ENCODE measurements at places on chromosomes 3 and 15. TPM values are rescaled to one million over a fixed set of nuclear protein-coding genes. Genes with fewer than 3 reads are reported as not detected.

DNA sequence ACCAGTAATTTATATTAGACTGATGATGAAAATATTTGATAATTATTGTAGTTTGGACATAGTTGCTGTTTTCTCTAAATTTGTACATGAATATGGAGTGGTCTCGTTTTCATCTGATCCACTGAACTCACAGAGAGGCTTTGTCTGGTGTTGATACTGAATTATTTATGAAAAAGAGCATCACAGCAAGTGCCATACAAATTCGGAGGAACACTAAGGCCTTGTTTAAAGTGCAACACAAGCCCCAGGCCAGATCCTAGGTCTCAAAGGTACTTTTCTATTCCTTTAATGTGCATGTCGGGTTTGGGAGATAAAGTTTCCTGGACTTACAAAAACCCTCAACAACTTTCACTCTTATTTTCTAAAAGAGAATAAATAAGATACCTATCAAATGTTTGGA lies 796.8 kb upstream of the EPHA6 start:
- DNase-seq, result no peak
- no peaks in the 10 kb centered on the region for H3K4me1 ChIP-seq
- no peaks in the 10 kb centered on the region for H3K36me3 ChIP-seq
- no peaks in the 10 kb centered on the region for H3K27me3 ChIP-seq

DNA sequence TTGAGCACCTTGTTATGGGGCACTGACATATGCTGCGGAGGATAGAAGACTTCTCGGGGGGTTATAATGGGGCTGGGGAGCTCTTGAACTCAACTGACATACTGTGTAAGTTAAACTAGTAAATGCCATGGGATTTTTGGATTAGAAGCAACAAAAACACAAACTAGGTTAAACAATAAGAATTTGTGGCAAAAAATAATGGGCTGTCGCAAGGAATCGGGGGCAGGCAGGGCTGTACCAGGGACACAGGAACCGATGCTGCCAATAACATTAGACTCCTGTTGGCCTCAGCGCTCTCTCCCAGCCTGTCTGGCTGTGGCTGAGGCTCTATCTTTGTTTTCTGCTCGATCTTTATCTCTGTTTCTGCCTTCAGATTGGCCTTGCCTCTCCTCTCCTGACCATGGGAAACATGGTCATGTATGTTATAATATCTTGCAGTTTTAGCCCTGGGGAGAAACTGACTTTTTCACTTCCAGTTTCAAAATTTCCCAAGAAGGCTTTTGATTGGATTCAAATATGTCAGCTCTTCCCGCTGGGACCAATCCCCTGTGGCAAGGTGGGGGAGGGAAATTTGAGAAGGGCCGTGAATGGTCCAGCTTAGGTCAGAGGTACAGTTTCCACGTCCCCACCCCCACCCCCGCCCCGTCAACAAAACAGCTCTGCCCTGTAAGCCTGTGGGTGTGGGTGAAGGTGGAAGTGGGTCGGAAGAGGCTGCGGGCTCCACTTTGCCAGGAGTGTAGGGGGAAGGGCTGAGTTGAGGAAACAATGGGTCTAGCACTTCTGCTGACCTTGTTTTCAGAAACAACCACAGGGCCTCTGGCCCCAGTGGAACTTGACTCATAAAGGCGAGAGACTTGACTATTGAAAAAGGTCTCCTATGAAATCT lies 161.1 kb upstream of the TBL1XR1 start:
- H3K27ac ChIP-seq, result peak overlapping the region; percentile 95
- no peaks in the 10 kb centered on the region for H3K36me3 ChIP-seq
- peak overlapping the region; percentile 52 for H3K4me3 ChIP-seq

DNA sequence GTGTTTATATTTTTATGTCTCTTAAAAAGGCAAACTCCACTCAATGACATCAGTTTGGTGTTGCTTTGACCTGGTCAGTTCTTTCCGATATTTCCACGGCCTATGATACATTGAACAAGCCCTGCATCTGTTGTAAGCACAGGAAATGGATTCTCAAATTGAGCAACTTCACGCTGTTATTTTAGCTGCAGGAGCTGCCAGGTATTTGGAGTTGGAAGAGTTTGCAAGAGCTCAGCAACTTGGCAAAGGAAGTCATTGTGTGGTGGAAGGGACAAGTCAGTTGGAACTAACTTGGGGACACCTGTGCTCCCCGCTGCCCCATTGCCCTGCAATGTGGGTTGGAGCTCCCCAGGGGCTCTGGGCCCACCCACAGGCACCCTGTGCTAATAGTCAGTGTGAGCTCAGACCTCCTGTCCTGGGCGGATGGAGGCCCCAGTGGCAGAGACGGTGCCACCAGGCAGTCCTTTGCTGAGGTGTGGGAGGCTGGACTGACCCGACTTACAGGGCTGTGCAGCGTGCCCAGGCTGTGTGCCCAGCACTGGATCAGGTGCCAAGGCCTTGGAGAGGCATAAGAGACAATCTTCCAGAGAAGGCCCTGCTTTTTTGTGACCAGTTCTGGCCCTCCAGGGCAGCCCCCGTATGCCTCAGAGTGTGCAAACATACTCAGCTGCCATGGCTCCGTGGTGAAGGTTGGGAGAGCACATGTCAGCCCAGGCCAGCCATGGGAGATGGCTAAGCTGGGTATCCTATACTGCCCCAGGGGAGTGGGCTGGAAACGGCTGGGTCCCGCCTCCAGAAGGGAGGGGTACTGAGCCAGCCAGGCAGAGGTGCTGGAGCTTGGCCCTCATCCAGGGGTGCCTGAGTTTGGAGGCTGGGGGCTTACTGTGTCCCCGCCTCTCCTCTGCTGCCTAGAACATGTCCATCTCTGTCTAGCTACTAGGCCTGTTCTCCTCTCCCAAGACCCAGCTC lies 43.5 kb downstream of the KY start:
- no peaks in the 10 kb centered on the region for H3K36me3 ChIP-seq
- peaks cover 7% of the 10 kb centered on the region for H3K4me1 ChIP-seq
- DNase-seq, result no peak
- no peak overlapping the region for H3K27ac ChIP-seq
- H3K27me3 ChIP-seq, result no peaks in the 10 kb centered on the region
- no peak overlapping the region for H3K4me3 ChIP-seq

DNA sequence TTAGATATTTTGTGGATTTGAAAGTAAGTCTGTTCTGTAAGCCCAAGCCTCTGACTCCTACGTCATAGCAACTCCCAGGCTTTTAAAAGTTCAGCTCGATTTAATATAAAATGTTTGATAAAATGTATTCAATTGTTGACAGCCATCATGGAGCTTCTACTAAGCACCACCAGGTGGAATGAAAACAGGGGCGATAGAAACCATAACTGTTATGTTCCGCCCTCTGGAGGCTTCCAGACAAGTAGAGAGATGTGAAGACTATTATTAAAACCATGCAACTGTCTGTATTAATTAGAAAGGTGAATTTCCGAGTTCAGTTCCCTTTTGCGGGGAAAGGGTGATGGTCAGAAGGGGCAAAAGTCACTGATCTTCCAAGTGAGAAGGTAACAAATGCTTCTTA lies 292.2 kb downstream of the NR2F2 start:
- no peak overlapping the region for H3K4me3 ChIP-seq
- H3K27ac ChIP-seq, result no peak overlapping the region
- peaks cover 7% of the 10 kb centered on the region for H3K27me3 ChIP-seq
- peaks cover 12% of the 10 kb centered on the region for H3K4me1 ChIP-seq

- DNase-seq, result no peak
- H3K27ac ChIP-seq, result no peak overlapping the region
- H3K27me3 ChIP-seq, result no peaks in the 10 kb centered on the region
- H3K4me1 ChIP-seq, result no peaks in the 10 kb centered on the region
These were observed 7.1 kb upstream of the FSIP1 start for GRCh38 chr15:39789736-39790135.

GRCh38 chr3:196590279-196590678 lies 21.8 kb downstream of the FBXO45 start:
- no peaks in the 10 kb centered on the region for H3K4me1 ChIP-seq
- H3K36me3 ChIP-seq, result peaks cover 15% of the 10 kb centered on the region
- H3K27ac ChIP-seq, result no peak overlapping the region
- DNase-seq, result no peak

The ROPN1 gene
- total RNA-seq, result 0.31 TPM

- DNase-seq, result no peak
- no peak overlapping the region for H3K27ac ChIP-seq
- H3K4me3 ChIP-seq, result no peak overlapping the region
- H3K36me3 ChIP-seq, result peaks cover 16% of the 10 kb centered on the region
- H3K27me3 ChIP-seq, result no peaks in the 10 kb centered on the region
- peaks cover 55% of the 10 kb centered on the region for H3K4me1 ChIP-seq
These were observed 38.5 kb upstream of the CTDSPL start for GRCh38 chr3:37823189-37823588.

DNA sequence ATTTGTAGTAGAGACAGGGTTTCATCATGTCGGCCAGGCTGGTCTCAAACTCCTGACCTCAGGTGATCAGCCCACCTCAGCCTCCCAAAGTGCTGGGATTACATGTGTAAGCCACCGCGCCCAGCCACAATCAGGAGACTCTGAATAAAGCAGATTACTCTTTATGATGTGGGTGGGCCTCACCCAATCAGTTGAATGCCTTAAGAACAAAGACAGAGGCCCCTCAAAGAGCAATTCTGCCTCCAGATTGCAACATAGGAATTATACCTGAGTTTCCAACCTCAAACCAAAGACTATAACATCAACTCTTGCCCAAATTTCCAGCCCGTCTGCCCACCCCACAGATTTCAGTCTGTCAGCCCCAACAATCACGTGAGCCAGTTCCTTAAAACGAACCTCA lies 18.8 kb upstream of the FAM174B start:
- H3K36me3 ChIP-seq, result no peaks in the 10 kb centered on the region
- no peak overlapping the region for H3K27ac ChIP-seq
- DNase-seq, result no peak
- no peaks in the 10 kb centered on the region for H3K27me3 ChIP-seq
- H3K4me1 ChIP-seq, result no peaks in the 10 kb centered on the region
- no peak overlapping the region for H3K4me3 ChIP-seq

DNA sequence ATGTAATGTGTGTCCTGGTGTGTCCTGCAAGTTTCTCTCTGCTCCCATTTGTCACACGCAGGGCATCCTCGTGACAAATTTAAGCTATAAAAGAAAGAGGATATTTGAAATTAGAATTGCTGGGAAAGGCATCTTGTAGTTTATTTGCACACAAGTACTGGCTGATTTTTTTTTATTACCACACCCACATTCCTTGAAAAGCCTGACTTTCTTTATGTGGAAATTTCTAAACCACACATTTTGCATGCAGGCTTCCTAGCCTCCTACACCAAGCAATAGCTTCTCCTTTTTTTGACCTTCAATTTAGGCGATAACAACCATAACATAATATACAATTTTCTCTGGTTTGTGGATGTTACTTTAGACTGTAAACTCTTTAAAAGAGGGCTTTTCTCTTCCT lies 126.1 kb downstream of the SERPINI1 start:
- H3K27ac ChIP-seq, result peak overlapping the region; percentile 49
- H3K4me3 ChIP-seq, result no peak overlapping the region
- H3K27me3 ChIP-seq, result no peaks in the 10 kb centered on the region
- H3K36me3 ChIP-seq, result no peaks in the 10 kb centered on the region
- no peak for DNase-seq

GRCh38 chr3:142148044-142148791 lies 1.1 kb downstream of the TFDP2 start:
- H3K27me3 ChIP-seq, result no peaks in the 10 kb centered on the region
- H3K4me3 ChIP-seq, result peak overlapping the region; percentile 81
- peaks cover 18% of the 10 kb centered on the region for H3K4me1 ChIP-seq

- no peaks in the 10 kb centered on the region for H3K27me3 ChIP-seq
- H3K27ac ChIP-seq, result no peak overlapping the region
- H3K36me3 ChIP-seq, result no peaks in the 10 kb centered on the region
- no peak overlapping the region for H3K4me3 ChIP-seq
- H3K4me1 ChIP-seq, result no peaks in the 10 kb centered on the region
- DNase-seq, result no peak
These were observed 194.7 kb downstream of the NEK10 start for GRCh38 chr3:27174530-27174929.

The IL20RB gene
- 0.50 TPM for total RNA-seq

The PAQR5 gene
- total RNA-seq, result 1.2 TPM

DNA sequence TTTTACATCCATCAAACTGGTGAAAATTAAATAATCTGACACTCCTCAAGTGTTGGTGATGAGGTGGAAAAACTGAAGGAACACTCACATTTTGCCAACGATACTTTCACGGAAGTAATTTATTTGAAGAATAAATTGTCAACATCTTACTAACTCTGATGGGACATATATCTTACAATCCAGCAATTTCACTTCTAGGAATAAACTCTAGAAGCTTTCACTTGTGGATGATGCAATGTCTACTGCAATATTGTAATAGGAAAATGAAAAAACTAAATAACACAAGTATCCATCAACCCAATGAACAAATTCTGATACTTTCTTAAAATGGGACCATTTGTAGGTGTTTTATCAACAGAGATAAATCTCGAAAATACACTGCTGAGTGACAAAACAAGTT lies 16.2 kb upstream of the LIPC start:
- no peak overlapping the region for H3K27ac ChIP-seq
- H3K4me3 ChIP-seq, result no peak overlapping the region
- no peaks in the 10 kb centered on the region for H3K27me3 ChIP-seq
- H3K4me1 ChIP-seq, result no peaks in the 10 kb centered on the region
- no peak for DNase-seq
- no peaks in the 10 kb centered on the region for H3K36me3 ChIP-seq

DNA sequence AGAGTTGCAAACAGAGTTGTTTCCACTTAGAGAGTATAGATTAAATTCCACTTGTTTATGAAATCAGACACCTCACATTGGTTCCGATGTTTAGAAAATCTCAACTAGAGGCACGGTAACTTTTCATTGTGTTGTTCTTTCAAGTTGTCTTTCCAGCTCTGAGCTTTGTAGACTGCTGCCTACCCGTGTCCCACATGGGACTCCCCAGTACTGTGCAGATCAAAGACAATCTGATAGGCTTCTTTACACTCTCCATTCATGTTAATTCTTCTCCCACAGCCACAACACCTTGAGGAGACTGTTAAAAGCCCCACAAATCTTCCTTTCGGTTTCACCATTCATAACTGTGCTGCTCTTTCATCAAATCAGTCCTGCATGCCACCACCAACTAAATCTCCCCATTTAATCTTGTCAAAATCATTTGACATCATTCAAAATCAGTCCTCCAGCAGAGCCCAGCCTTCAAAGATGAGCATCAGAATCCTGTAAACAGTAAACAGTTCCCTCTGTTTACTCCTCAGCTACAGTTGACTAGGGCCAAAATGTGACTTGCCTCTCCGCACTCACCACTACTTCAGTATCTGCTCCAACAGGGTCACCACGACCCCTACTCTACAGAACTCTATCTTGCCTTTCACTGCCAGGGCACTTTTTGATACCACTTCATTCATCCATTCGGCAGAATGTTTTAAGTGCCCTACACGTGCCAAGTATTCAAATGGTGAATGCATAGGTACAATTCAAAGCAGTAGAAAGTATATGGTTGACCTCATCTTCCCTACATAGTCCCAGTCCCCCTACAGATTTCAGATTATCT lies 8.3 kb downstream of the ANXA2 start:
- H3K36me3 ChIP-seq, result peaks cover 18% of the 10 kb centered on the region
- no peaks in the 10 kb centered on the region for H3K27me3 ChIP-seq
- H3K27ac ChIP-seq, result no peak overlapping the region
- no peak overlapping the region for H3K4me3 ChIP-seq
- DNase-seq, result no peak

The PCBP4 gene
- total RNA-seq, result 60.8 TPM

The GHRL gene
- not detected for total RNA-seq

The KIF15 gene
- 1.1 TPM for total RNA-seq

- H3K27me3 ChIP-seq, result no peaks in the 10 kb centered on the region
- H3K4me3 ChIP-seq, result no peak overlapping the region
- no peak for DNase-seq
- H3K27ac ChIP-seq, result no peak overlapping the region
- H3K4me1 ChIP-seq, result no peaks in the 10 kb centered on the region
These were observed 10.8 kb upstream of the INSYN1 start for GRCh38 chr15:73763931-73764330.

GRCh38 chr3:105094588-105094987 lies 272.1 kb upstream of the ALCAM start:
- H3K4me3 ChIP-seq, result no peak overlapping the region
- no peaks in the 10 kb centered on the region for H3K27me3 ChIP-seq
- H3K36me3 ChIP-seq, result no peaks in the 10 kb centered on the region
- DNase-seq, result no peak

Data from heart left ventricle (tissue), 16 donors.